ENCODE measurements at places on chromosomes 6 and 20.

GRCh38 chr6:43903739-43904290, 133.8 kb downstream of the VEGFA start:
- DNase-seq, result no peak

DNA sequence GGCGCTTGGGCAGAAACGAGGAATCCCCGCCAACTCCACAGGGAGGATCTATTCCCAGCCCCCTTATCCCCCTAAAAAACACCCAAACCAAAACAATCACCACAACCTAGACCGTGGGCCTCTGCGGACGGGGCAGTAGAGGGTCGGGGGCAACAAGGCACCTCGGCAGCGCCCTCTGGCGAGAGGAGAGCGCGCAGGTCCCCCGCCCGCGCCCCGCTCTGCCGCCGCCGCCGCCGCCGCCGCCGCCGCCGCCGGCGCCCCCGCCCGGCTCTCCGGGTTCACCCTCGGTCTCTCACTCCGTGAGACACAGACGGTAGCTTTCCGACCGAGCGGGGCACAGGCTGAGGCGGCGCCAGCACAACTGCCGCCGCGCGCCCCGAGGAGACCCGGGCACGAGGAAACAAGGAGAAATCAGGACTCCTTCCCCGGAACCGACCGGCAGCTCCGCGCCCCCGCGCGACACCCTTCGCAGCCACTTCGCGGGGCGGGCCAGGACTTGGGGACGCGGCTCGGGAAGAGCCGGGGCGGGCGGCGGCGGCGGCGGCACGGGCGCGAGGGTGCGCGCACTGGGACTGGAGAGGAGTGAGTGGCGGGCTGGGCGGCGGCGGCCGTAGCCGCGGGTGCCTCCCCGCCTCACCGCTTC, at the start of gene SLC35F1:
TSS of gene SLC35F1 (plus strand) at position 307 of the 643 bp plus-strand sequence.
- peak; percentile 11 for DNase-seq

DNA sequence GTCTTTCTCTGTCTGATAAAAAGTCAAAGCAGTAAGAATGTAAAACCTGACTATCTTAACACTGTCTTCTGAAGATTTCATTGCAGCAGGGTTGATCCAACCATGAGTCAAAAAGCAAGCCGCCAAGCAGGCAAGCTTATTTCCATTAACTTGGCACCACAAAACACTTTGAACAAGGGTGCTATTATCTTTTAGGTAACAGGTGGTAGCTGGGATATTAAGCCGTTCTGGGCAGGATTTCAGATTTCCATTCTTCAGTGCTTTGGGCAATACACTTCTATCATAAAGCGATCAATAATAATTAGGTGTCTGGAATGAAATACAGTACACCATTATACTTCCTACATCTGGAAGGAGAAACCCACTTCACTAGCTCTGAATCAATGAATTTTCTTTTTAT, 181.9 kb downstream of the TBC1D7 start:
- no peak for DNase-seq

DNA sequence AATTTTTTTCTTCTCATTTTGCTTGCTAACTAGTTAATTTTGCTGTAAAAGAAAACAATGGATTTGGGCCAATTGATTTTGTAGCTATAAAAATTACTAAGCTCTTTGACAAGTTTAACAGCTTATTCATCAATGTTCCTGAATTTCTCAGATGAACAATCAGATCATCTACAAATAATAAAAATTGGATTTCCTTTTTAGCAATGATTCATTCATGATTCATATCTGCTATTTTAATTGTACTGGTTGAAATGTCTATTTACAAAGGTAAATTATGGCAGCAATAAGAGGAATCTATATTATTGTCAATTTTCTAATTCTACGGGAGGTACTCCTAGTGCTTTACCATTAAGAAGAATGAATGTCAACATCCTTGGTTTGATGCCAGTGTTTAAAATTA, 178.8 kb upstream of the BTBD3 start:
- no peak for DNase-seq

DNA sequence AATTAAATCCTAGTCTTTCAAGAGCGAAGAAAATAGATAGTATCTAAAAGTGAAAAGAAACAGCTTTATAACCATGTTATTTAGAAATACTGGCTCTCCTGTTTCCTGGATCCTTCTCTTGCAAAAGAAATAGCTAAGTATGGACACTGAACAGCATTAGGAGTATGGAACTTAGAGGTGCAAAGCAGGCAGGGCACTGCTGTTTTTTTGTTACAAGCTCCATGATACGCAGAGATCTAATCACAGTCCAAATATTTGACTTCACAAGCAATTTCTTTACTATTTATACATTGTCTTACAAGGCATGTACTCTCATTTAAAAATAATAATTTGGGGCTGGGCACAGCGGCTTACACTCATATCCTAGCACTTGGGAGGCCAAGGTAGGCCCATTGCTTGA, 7.6 kb downstream of the TRPC4AP start:
- no peak for DNase-seq

DNA sequence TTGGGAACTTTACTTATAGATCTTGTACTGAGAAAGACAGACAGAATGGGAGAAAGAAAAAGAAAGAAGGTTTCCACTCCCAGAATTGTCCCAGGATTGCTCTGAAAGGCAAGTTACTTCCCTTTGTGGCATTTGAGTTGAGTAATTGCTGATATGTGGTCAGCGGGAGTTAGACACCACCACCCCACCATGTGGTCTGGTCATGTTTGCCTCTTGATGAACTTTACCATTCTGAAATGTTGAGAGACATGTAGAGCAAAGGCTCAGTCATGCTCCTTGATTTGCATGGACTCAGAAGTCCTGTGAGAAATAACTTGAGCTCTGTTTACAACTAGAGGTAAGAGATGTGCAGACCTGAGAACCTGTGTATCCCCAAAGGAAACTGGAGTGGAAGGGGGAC, 17.1 kb downstream of the TCF21 start:
- DNase-seq, result no peak

GRCh38 chr6:133242637-133243585, 1.8 kb downstream of the EYA4 start:
- no peak for DNase-seq
